ENCODE measurements at places on chromosomes 3 and 15.

- no peak for DNase-seq
- no peak overlapping the region for H3K27ac ChIP-seq
- H3K4me3 ChIP-seq = no peak overlapping the region
- H3K36me3 ChIP-seq = no peaks in the 10 kb centered on the region
- H3K27me3 ChIP-seq = no peaks in the 10 kb centered on the region
These were observed 333.0 kb downstream of the SHQ1 start for GRCh38 chr3:72515281-72515680.

- H3K4me1 ChIP-seq = peaks cover 57% of the 10 kb centered on the region
- H3K27ac ChIP-seq = peak overlapping the region; percentile 71
- no peak overlapping the region for H3K4me3 ChIP-seq
- DNase-seq = no peak
- no peaks in the 10 kb centered on the region for H3K27me3 ChIP-seq
These were observed 5.3 kb downstream of the SIN3A start for GRCh38 chr15:75446151-75446550.

DNA sequence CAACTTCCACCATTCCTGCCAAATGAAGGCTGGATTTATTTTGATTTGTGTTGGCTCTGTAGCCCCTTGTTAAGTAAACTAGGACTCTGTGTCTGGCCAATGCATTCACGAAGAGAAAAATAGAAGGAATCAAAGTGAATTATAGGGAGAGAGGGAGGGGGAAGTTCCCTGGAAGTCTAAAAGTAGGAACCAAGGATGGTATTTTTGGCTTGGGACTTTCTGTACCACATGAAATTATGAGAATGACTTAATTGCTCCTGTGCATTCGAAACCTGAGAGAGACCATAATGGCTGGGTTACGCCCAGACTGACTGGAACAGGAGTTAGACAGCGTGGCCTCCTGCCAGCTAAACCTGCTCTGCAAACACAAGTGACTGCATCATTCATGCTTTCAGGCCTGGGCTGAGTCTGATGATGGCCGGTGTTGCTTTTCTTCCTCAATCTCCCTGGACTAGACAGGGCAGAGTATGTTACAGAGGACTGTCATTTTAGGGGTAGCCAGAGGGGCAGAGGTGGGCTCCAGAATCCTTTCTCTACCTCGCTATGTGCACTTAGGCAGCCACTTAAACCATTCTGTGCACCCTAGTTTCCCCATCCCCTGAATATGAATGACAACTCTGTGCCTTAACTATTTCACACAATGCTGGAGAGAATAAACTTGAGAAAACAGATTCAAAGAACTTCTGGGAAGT, 58.9 kb downstream of the MYO1E start:
- peaks cover 42% of the 10 kb centered on the region for H3K27me3 ChIP-seq
- no peak overlapping the region for H3K27ac ChIP-seq
- H3K4me1 ChIP-seq = peaks cover 2% of the 10 kb centered on the region
- H3K36me3 ChIP-seq = peaks cover 4% of the 10 kb centered on the region

DNA sequence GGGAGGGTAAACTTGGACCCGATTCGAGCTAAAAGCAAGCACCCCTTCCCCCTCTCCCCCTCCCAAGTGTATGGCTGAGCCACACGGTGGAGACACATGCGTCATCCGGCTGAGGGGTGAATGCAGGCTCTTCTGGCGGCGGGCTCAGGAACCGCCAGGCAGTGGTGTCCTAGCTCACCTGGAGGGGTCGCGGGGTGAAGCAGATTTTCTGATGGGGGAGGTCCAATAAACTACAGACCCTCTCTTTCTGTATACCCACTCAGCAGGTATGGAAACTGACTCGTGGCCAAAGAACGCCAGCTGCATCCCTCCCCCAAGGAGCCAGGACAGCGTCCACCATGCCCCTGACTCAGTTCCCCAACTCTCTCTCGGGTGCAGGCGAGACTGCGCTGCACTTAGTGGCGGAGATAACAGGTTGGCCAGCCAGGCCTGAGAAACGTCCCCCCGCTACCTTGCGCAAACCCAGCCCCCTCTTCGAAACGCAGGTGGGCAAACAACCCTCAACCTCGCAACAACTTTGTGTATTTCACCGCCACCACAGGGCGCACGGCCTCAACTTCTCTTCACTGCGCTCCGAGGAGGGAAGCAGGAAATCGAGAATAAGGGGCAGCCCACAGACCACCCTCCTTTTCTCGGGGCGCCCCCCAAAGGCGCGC, 1.3 kb downstream of the MAGI1 start:
- peaks cover 62% of the 10 kb centered on the region for H3K27me3 ChIP-seq
- no peaks in the 10 kb centered on the region for H3K36me3 ChIP-seq
- peaks cover 9% of the 10 kb centered on the region for H3K4me1 ChIP-seq
- DNase-seq = no peak

GRCh38 chr3:139757448-139758030, 79.8 kb upstream of the NMNAT3 start:
- no peak for DNase-seq
- H3K4me1 ChIP-seq = no peaks in the 10 kb centered on the region
- no peaks in the 10 kb centered on the region for H3K27me3 ChIP-seq
- H3K27ac ChIP-seq = no peak overlapping the region

- H3K27me3 ChIP-seq = no peaks in the 10 kb centered on the region
- no peaks in the 10 kb centered on the region for H3K36me3 ChIP-seq
- H3K4me1 ChIP-seq = no peaks in the 10 kb centered on the region
- no peak overlapping the region for H3K4me3 ChIP-seq
- no peak for DNase-seq
- H3K27ac ChIP-seq = no peak overlapping the region
These were observed 28.2 kb downstream of the RBP2 start for GRCh38 chr3:139448104-139448503.

DNA sequence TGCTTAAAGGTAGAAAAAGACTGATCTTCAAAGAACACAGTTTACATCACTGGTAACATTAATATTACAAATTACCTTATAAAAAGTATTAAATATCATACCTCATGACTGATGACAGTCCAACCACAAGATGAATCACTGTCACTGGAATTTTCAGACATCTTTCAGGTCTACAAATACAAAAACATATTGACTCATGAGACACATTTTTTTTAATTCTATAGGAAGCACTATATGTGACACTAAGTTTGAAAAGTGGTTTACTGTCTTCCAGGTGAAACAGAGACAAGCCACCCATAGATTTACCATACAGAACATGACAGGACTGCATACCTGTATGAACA, 18.9 kb downstream of the CCPG1 start:
- peaks cover 5% of the 10 kb centered on the region for H3K36me3 ChIP-seq
- no peaks in the 10 kb centered on the region for H3K27me3 ChIP-seq
- H3K4me1 ChIP-seq = peaks cover 4% of the 10 kb centered on the region
- H3K27ac ChIP-seq = no peak overlapping the region
- no peak for DNase-seq

- no peaks in the 10 kb centered on the region for H3K27me3 ChIP-seq
- no peak overlapping the region for H3K4me3 ChIP-seq
- H3K36me3 ChIP-seq = no peaks in the 10 kb centered on the region
- H3K4me1 ChIP-seq = peaks cover 19% of the 10 kb centered on the region
- no peak for DNase-seq
- no peak overlapping the region for H3K27ac ChIP-seq
These were observed 26.4 kb downstream of the BCL2L10 start for GRCh38 chr15:52086011-52086786.

GRCh38 chr3:160677459-160677881, 510 bp downstream of the ARL14 start:
- no peaks in the 10 kb centered on the region for H3K4me1 ChIP-seq
- H3K27ac ChIP-seq = no peak overlapping the region
- no peak overlapping the region for H3K4me3 ChIP-seq
- DNase-seq = no peak
- H3K36me3 ChIP-seq = no peaks in the 10 kb centered on the region

DNA sequence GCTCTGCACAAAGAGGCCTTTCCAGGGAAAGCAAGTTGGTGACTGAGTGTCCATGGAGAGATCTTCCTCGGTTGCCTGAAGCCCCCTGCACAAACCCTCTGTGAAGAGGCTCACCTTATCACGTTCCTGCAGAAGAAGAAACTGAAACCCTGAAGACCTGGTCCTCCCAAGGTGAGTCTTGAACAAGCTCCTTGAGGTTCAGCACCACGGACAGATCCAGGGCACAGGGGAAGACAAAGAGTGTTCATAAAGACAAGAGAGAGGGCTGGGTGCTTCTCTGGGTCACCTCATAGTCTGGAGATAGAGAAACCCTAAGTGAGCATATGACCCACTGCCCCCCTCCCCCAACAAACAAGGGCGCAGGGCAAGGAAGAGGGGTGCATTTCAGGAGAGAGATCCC, 21.7 kb upstream of the TBC1D21 start:
- H3K36me3 ChIP-seq = no peaks in the 10 kb centered on the region
- no peaks in the 10 kb centered on the region for H3K4me1 ChIP-seq
- H3K27ac ChIP-seq = no peak overlapping the region
- DNase-seq = peak; percentile 79
- peaks cover 33% of the 10 kb centered on the region for H3K27me3 ChIP-seq
- H3K4me3 ChIP-seq = no peak overlapping the region

- DNase-seq = no peak
- peaks cover 63% of the 10 kb centered on the region for H3K4me1 ChIP-seq
- H3K4me3 ChIP-seq = no peak overlapping the region
- peak overlapping the region; percentile 49 for H3K27ac ChIP-seq
These were observed 3.2 kb downstream of the IMPDH2 start for GRCh38 chr3:49025793-49026520.

GRCh38 chr3:197682713-197683112, 54.0 kb downstream of the RUBCN start:
- peaks cover 46% of the 10 kb centered on the region for H3K36me3 ChIP-seq
- no peak overlapping the region for H3K4me3 ChIP-seq
- no peak for DNase-seq
- no peak overlapping the region for H3K27ac ChIP-seq
- H3K27me3 ChIP-seq = no peaks in the 10 kb centered on the region

DNA sequence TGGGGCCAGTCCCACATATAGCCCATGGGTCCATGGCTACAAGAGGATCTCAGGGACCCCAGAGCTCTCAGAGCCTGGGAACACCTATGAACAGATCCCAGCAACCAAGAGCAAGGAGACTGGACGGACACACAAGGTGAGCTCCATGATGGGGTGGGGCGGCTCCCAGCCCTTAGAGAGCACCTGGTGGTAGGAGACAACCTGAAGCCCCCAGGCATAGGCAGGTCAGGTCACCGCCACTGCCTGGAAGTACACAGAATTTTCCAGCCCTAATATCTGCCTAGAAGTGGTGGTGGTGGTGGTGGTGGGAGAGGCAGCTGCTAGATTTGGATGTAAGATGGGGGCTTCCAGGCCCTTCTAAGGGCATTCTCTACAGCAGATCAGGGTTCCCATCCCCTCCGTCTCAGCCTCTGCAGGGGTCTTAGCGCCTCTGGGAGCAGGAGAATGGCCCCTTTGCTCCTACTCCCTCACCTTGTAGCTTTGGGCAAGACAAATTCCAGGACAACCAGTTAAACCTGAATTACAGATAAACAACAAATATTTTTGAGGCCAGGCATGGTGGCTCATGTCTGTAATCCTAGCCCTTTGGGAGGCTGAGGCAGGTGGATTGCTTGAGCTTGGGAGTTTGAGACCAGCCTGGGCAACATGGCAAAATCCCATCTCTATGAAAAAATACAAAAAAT, 9.2 kb downstream of the SH2D7 start:
- H3K4me3 ChIP-seq = no peak overlapping the region
- H3K36me3 ChIP-seq = no peaks in the 10 kb centered on the region
- H3K27ac ChIP-seq = peak overlapping the region; percentile 49
- DNase-seq = no peak

- H3K36me3 ChIP-seq = no peaks in the 10 kb centered on the region
- no peak overlapping the region for H3K4me3 ChIP-seq
- no peak for DNase-seq
- H3K27ac ChIP-seq = no peak overlapping the region
These were observed 95.4 kb upstream of the KCNAB1 start for GRCh38 chr3:156024904-156025533.

All from activated naive CD4-positive, alpha-beta T cell treated with anti-CD3 and anti-CD28 coated beads, Interleukin-2, amount 10 ng/mL, durations not matched to agents 7 days and 5 days (primary cell).